ENCODE measurements at places on chromosomes 2 and 18.

- no peak for DNase-seq
Observed at GRCh38 chr2:218404351-218405085, 4.8 kb downstream of the CTDSP1 start.

DNA sequence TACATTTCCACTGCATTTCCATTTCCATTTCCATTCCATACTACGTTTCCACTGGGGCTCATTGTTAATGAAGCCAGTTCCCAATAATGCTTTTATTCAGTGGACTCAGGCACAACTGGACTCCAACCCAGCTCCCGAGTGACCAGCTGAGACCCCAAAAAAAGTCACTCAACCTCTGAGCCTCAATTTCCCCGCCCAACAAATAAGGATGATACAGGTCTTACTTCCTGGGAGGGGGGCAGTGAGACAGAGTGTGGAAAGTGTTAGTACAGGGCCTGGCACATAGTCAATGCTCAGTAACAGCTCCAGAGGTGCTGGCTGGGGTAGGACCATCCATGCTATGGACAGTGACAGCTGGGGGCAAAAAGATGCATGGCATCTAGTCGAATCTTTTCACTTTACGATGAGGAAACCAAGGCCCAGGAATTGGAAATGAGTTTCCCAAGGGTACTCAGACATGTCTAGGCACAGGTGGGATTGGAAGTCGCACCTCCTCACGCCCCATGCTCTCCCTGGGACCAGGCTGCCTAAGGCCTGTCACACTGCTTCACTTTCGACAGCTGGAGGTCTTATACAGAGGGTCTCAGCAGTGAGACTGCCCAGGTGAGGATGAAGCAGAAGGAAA, 226.5 kb downstream of the ANAPC1 start:
- DNase-seq, result no peak

GRCh38 chr18:9020221-9020620, 82.3 kb upstream of the NDUFV2 start:
- DNase-seq, result no peak

DNA sequence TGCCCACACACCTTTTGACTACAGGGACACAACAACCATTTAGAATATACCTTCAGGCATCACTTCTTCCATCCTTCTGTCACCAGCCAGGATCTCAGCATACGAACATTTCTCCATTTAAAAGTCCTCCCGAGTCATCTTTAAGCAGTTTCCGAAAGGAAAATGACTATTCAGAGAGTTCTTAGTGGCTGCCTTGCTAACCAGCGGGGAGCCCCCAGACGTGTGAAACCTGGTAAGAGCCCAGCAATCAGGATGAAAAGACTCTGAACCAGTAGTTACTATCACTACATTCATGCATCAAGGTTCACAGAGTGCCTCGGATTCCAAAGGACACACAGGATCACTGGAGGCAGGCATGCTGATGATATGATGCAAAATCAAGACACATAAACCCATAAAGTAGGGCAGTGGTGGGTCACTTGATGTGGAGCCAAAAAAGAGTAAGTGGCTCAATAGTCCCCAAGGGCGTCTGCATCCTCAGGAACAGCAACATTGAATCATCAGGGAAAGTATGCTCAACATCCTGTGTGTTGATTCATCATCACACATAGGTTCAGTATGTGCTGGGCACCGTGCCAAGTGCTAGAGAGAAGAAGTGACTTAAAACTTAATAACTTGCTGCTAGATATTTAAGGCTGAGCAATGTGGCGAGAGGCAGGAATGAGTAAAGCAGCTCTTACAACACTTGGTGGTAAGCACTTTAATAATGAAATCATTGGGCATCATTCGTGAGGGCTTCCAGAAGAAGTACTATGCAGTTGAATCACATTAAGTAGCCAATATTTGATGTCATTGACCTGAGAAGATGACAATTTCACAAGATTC, 4.4 kb downstream of the CCL20 start:
- no peak for DNase-seq

GRCh38 chr18:49161627-49162026, 210.9 kb upstream of the SMAD7 start:
- no peak for DNase-seq

- DNase-seq, result no peak
Observed at GRCh38 chr18:36640021-36640952, 188.5 kb downstream of the TPGS2 start.

- DNase-seq, result no peak
Observed at GRCh38 chr2:113283704-113284284, 5.1 kb upstream of the PAX8 start.

- no peak for DNase-seq
Observed at GRCh38 chr2:226159875-226160479, 639.6 kb downstream of the IRS1 start.

GRCh38 chr18:51092117-51092516, 62.1 kb downstream of the SMAD4 start:
- DNase-seq, result no peak

DNA sequence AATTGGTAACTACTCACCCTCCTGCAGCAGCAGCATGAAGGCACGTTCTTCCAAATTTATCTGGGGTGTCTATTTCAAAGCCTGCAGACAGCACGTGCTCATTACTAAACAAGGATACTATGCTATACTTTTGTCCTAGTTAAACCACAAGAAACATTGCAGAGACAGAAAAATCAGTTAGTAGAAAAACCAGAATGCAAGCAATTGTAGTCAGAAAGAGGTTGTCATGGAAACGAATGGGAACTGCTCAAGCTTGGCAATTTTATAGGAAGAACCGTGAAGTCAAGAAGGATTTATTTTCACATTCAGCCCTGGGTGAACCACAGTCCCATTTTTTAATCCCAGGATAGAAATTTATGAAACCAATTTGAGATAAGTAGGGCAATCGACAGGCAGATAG, 162.2 kb upstream of the PGAP1 start:
- DNase-seq, result no peak

DNA sequence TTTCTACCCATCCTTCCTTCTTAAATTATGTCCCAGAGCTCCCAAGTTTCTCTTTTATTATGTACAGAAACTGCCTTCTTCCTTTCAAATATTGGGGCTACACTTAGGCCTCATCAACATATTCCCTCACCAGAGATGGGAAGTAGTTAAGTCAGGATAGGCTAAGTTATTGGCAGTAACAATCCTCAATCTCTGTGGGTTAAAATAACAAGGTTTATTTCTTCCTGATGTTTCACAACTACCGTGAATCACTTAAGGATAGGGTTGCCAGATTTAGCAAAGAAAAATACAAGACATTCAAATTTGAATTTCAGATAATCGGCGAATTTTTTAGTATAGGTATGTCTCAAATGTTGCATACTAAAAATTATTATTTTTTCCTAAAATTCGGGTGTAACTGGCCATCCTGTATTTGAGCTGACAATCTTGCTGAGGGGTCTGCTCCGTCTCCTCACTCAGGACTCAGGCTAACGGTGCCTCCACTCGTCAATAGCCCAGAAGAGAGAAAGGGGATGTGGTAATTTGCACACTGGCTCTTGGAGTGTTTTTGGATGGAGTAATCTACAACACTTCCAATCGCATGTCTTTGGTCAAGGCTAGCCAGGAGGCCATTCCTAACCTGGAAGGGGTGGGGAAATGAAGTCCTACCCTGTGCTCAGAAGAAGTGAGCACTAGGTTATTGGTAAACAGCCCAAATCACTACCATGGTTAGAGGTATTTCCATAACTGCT, 91.7 kb downstream of the ACTR3 start:
- DNase-seq, result no peak

DNA sequence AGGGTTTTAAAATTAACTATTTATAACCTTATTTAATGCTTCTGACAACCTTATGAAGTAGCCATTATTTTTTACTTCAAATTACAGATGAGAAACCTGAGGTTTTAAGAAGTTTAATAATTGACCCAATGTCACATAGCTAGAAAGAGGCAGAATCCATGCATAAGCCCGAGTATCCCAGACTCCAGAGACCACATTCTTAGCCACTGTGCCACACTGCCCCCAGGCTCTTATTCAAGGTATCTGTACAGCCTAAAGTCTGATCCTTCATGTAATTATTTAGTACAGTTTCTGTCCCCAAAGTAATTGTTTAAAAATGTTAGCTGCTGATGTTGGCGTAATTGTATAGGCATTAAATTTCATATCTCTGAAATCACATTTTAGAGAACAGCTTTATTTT, 124.7 kb upstream of the LRRTM1 start:
- DNase-seq, result no peak

GRCh38 chr2:24409171-24409570, 48.8 kb upstream of the ITSN2 start:
- no peak for DNase-seq

- DNase-seq, result no peak
Observed at GRCh38 chr2:147846412-147847081, 1.7 kb downstream of the ACVR2A start.

DNA sequence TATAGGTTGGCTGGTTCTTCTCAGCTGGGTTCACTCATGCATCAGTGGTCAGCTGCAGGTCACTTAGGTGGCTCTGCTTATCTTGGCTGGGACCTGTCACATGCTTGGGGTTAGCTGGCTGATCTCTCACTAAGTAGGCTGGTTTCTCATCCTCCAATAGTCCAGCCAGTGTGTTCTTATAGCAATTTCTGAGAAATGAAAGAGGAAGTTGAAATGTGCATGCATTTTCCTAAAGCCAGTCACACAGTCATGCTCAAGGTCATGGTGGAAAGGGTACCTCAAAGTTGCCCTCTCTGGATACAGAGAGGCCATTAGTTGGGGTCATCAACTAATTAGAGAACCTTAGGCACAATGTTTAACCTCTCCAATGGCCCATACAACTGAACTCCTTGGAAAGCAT, 64.4 kb downstream of the KLHL29 start:
- no peak for DNase-seq

- DNase-seq, result no peak
Observed at GRCh38 chr18:25360301-25360899, 8.4 kb upstream of the ZNF521 start.

- no peak for DNase-seq
Observed at GRCh38 chr2:97663626-97663961, 250 bp downstream of the ACTR1B start.

DNA sequence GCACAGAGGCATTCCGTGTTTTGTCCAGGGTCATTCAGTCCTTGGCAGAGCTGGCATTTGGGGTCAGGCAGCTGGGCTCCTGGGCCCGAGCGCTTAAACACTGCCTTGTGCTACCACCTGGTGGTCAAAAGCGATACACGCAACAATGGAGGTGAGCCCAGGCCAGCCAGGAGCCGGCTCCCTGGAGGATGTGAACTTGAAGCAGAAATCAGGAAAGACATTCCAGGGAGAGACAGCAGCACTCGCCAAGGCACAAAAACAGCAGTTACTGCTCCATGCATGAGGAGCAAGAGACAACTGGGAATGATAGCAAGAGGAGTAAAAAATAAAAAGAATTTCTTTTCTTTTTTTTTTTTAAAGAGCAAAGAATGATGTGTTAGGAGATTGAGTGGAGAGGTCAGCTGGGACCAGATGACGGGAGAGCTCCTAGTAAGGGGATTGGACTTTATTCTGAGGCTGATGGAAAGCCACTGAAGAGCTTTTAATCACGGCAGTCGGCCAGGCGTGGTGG, 20.7 kb downstream of the SCYGR8 start:
- DNase-seq, result peak; percentile 63

DNA sequence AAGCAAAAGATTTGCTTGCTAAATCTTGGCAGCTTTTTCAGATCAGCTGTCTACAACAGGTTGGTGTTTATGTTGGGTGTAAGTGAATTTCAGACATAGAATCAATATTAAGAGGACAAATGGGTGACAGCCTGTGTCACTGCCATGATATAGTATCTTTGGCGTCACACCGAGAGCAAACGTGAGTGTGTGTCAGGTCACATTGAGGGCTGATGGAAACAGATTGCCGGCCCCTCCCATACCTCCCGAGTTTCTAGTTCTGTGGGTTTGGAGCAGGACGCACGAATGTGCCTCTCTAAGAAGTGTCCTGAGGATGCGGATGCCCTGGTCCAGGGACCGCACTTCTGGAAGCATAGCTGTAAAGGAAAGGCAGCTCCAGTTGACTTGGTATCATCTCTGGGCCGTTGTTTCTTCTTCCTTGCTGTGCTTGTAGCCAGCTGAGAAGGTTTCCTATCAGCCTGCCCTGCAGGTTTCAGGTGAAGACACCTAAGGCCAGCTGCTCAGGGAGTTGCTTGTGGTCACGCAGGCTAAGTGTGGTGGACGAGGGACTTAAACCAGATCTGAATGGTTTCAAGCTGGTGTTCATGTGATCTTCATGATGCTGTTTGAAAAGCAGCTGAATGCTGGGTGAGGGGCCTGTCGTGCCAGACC, 6.4 kb downstream of the AGAP1 start:
- no peak for DNase-seq

DNA sequence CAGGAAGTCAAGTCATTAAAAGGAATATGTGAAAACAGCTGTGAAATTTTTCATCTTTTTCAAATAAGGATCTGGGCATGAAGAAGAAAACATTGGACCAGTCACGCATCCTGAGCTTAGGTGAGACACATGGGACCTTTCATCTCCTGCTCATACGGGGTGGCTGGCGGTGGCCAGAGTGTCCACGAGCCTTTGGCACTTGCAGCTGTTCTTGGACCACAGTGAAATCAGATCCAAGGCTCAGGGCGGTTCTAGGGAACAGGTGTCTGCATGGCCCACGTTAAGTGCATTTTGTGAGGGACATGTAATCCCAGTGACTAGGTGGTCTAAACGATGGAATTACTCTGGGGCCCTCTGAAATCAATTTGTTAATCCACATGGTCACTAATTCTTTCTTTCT, 212.7 kb upstream of the COPS8 start:
- DNase-seq, result no peak

DNA sequence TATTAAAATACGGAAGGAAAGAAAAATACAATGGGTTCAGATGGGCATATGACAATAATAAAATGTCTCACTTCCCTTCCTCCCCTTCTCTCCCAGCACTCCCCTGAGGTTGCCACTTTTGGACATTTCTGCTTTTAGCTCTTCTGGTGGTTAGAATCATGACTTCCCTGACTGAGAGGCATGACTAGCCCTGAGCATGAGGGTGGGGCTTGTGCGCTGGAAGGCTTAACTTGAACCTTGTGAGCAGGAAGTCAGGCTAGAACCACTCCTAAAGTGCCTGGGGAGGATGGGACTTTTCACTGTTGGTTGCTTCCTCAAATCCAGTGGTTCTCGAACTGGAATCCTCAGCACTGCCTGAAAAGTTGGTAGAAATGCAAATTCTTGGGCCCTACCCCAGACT, 19.7 kb upstream of the ARHGAP25 start:
- no peak for DNase-seq

DNA sequence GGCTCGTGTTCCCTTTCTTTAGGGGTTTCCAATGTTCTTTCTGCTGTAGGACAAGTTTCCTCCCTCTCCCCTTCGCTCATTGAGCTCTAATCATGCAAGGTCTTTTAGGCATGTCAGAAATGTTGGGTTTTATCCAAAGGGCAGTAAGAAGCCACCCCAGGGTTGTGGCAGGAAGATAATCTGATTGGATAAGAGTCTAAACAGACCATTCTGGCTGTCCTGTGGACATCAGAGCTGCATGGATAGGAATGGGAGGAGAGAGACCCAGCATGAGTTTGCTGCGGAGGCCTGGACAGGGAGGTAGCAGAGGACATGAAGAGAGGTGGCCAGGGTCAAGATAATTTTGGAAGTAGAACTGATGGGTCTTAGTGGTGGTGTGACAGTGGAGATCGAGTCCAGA, 88.2 kb downstream of the ACKR3 start:
- no peak for DNase-seq

GRCh38 chr2:11065833-11066485, 89.3 kb upstream of the SLC66A3 start:
- DNase-seq, result no peak
